ENCODE measurements at places on chromosomes 4 and X. TPM values are rescaled to one million over a fixed set of nuclear protein-coding genes. Genes with fewer than 3 reads are reported as not detected.

DNA sequence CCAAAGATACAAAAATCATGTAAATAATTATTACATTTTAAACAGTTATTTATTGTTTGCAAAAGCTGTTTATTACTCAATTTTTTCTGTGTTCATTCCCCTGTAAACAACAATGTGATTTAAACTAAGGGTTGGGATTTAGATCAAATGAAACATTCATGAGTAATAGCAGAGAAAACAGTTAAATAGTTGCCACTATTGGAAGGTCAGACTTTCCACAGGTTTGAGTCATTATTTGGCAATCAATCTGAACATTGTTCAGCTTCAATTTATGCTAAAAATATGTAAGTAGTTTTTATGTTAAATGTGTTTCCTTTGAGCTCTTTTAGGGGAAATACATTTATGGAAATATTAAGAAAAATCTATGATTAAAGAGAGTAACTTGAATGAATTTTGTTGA, 144.9 kb downstream of the STIM2 start:
- no peak for DNase-seq

GPR34 gene
- 0.09 TPM for polyA plus RNA-seq

GRCh38 chr4:36088542-36088941, 155.8 kb downstream of the ARAP2 start:
- no peak for DNase-seq

DNA sequence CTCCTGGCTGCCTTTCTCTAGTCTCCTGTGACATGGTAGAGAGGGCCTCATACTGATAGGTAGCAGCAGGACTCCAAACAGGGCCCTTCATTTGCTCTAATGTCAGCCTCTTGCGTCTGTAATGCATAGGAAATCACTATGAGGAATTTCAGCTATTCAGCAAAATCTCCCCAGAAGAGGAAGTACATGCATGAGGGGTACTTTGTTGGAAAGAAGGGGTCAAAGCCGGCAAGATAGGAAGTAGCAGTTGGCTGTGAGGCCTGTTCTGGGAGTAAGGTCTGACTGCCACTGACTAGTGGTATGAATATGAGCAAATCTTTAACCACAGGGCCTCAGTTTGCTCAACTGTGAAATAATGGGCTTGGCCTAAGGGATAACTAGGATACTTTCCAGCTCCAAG, 283.2 kb downstream of the ARHGAP10 start:
- DNase-seq = no peak

TRPC5OS gene
- polyA plus RNA-seq = not detected

FDCSP gene
- polyA plus RNA-seq = not detected

SNCA gene
- not detected for polyA plus RNA-seq

- DNase-seq = no peak
These were observed 305.9 kb upstream of the HAND2 start for GRCh38 chr4:173835903-173836302.

TRIM75 gene
- not detected for polyA plus RNA-seq

DNA sequence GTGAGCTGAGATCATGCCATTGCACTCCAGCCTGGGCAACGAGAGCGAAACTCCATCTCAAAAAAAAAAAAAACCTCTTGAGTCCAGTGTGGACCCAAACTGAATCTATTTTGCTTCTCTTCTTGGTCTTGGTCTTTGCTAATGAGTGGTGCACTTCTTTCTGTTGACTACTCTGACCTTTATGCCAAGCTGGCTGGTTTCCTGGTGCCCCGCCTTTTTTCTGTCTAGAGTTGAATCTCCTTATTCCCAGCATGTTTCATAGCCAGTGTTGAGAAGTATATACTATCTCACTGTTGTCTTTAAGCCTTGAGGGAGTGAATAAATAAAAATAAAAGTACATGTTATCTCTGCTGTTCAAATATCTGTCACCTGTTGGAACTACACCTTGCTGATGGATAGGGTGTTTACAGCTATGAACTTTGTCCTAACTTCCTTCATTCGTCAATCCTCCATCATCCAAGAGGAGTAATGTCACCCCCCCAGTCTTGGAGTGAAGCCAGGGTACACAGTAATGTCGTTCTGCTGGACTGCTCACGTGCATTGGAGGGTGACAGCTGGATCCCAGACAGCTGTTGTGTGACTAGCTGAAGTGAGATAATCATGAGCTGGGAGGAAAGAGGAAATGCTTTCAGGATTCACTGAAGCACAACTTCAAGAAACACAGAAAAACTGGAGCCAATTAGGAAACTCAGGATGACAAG, 99.3 kb upstream of the PRKG2 start:
- peak; percentile 1 for DNase-seq

GRCh38 chrX:7158468-7158990, 10.6 kb upstream of the PUDP start:
- DNase-seq = no peak

- DNase-seq = no peak
These were observed 88.4 kb upstream of the SLC34A2 start for GRCh38 chr4:25567253-25567652.

DNA sequence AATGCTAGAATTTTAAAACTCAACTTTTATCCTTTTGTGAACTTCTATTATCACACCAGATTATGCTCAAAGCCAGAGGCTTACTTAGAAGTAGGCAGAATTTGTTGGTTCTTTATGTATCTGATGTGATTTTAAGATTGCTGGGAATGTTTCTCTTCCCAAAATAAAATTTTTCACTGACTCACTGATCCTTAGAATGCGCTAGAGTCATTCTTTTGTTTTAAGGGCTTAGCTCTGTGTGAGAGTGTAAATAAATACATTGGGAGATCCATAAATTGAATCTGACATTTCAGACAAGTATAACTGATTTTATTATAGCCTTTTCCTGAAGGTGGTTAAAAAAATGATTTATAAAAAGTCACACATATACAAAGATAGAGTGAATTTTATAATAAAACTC, 101.3 kb downstream of the LARP1B start:
- no peak for DNase-seq

XAGE1A gene
- 8.3 TPM for polyA plus RNA-seq

DNA sequence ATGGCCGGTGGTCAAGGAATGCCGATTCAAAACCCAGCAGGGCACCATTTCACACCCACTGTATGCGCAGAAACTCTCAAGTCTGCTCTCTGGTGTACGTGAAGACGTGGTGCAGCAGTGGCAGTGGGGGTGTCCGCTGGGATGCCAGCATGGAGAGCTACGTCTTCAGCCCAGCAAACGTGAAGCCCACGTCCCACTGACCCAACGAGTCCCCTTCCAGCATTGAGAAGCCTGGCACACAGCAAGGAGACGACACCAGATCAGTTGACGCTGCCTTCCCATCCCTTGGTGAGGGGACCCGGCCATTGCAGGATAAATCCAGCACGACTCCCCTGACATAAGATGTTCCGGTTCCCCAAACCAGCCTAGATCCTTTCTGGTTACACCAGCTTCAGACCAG, 2.2 kb upstream of the PLXNB3 start:
- no peak for DNase-seq

GRCh38 chrX:41522671-41523070, 75.5 kb downstream of the NYX start:
- DNase-seq = no peak

GRCh38 chr4:951186-951585, 18.9 kb downstream of the TMEM175 start:
- no peak for DNase-seq

All from A549 (cell line).